ENCODE measurements at places on chromosomes 6 and 20. TPM values are rescaled to one million over a fixed set of nuclear protein-coding genes. Genes with fewer than 3 reads are reported as not detected.

NRN1 gene
- 7.4 TPM for total RNA-seq

DNA sequence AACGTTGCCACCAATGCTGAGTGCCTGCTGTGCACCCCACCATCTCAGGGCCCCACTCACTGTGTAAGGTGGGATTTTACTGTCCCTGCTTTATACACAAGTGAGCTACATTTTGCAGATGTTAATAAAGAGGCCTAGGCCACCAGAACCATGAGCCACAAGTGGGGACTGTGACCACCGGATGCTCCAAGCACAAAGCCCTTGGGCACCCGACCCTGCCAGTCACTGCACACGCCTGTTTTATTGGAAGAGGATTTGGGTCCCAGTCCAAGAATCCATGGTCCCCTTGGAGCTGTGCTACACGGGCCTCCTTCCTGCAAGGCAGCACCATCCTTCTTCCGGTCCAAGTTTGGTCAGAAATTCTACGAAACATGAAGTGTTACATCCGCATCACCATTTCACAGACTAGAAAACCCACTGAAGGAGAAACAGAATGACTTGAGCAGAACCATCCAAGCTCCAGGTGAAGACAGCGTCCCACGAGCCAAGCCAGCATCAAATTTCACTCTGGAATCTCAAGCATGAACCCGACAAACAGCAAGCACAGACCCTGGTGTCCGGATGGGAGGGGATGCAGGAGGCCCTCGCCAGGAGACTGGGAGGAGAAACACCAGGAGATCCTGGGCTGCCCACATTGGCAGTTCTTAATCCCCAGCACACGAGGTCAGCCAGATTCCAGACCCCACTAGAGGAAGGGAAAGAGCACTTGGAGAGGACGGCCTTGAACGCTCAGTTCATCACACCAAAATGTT, 226.9 kb downstream of the DLL1 start:
- no peak for DNase-seq

DNA sequence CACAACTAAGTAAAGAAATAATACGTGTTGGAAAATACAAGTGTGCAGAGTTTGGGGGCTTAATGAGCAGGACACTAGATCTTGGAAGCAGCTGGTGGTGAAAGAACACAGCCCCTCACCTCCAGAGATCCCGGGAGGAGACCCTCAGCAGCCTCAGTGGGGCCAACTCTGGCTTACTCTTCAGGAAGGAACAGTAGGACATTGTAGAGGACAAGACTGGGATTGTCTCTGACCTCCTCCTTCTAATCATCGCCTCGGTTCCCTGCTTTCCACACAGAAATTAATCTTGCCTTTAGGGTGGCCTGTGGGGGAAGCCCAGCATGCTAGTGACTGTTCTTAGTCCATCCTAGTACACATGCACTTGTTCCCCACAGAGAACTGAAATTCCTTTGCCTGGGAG, 130.7 kb downstream of the AKAP7 start:
- DNase-seq: no peak

DNA sequence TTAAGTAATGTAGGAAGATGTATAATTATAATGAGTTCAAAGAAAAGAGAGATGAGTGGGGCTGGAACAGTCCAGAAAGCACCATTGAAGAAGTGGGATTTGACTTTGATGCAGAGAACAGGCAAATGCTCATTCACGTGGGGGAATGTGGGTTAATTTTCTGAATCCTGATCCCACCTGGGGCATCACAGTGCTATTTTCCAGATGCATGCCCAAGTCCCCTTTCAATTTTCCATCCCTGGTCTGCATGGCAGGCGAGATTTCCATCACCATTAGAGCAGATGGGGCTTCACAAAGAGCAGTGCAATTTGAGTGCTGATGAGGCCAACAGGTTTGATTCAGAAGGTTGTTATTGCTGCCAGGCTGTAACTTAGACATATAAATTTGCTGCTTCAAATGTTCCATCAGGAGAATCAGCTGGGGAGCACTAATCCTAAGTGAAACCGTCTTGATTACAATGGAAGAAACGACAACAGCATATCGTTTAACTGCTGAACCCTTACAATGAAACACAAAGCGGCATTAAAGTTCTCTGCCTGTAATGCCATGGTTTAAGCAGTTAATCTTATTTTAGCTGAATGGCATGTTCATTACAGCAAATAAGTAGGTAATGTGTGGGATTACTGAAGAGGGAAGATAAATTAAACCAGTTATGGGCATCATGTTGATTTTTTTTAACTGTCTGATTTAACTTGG, 45.2 kb downstream of the OSTM1 start:
- no peak for DNase-seq

OR11A1 gene
- not detected for total RNA-seq

ELOVL2 gene
- total RNA-seq: 0.98 TPM

DNA sequence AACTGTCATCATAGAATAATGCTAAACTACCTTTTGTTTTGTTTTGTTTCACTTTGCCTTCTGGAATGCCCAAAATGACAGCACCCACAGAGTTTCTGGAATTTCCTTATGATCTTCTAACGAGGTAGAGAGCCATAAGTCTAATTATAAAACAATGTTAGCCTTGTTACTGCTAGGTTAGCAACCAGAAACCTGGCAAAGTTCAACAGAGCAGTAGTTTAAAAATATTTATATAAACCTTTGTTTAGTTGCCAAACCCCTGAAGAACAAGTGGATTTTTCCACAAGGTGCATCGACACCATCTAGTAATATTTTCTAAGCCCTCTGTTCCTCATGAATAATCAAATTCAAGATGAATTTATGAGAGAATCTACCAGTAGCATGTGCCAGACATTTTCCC, 27.6 kb upstream of the IPCEF1 start:
- DNase-seq: no peak

DNA sequence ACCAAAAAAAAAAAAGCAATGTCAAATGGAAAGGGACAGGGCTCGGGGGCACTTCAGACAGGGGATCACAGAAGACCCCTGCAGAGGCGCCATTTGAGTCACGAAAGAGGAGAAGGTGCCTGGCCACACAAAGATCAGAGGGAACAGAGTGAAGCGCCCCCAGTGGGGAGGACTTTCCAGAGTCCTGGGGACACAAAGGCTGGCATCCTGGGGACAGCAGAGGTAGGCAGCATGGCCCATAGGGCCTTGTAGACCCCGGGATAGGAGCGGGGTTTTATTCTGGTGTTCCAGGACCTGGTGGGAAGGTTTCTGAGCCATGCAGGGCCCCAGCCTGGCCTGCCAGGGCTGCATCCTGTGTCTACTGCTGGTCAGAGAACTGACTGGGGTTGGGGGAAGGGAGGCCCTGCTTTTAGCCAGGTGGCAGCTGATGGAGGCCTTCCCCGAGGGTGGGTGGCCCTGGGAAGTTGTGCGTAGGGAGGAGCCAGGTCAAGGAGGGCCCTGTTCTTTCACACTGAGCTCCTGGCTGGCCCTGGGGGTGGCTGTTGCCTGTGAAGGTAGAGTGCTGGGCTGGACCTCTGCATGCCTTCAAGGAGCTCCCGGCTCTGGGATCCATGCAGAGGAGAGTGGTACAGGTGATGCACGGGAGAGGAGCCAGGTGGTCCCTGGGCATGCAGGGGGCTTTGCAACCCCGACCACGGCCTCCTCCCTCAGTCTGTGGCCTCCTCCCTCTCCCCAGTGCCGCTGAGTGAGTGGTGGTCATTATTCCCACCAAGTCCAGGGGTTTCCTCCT, 117.9 kb downstream of the CDH4 start:
- DNase-seq: no peak

DNA sequence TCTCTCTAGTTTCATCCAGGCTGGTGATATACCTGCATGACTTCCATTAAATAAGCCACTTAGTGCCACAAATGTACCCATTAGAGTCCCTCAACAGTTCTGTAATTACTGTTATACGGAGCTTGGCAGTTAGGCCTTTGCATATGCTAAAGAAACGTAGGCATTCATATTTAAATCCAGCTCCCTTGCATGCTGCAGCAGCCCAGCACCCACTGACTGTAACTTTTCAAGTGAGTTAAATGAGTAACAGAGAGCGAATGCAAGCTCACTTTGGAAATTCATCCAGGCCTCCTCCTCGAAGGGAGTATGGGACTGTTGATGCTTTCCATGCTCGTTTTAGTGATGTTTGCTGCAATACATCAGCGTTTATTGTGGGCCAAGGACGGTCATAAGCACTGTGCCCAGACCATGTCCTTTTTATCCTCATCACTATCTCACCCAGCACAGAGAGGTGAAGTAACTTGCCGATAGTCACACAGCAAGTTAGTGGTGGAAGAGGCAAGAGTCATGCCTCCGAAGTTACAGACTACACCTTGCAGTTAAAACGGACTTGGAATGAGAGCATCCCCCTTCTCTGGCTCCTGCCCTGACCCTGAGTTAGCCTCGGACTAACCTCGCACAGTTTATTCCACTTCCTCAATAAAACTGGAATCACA, 179.4 kb upstream of the PDE10A start:
- no peak for DNase-seq

GRCh38 chr6:105786890-105787655, 299.1 kb upstream of the PRDM1 start:
- no peak for DNase-seq

GRCh38 chr20:51752343-51752951, 15.7 kb downstream of the ATP9A start:
- no peak for DNase-seq

GRCh38 chr6:3386374-3386857, 70.4 kb downstream of the SLC22A23 start:
- DNase-seq: no peak

DNA sequence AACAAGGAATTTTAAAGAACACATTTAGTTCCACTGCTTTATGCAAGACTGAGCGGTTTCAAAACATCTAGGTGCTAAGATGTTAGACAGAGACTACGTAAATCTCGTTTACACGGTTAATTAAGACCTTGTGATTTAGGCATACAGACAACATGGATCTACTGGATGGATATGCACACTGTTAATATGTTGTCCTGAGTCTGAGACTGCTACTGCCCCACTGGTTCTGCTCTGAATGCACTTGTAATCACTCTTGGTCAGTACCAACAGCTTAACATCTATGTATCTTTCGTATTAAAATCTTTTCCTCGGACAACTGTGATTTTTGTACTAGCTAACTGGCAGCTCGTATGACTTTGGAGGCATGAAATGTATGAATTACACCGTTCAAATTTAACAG, 3.1 kb downstream of the MAN1A1 start:
- DNase-seq: no peak

WFDC5 gene
- not detected for total RNA-seq

DNA sequence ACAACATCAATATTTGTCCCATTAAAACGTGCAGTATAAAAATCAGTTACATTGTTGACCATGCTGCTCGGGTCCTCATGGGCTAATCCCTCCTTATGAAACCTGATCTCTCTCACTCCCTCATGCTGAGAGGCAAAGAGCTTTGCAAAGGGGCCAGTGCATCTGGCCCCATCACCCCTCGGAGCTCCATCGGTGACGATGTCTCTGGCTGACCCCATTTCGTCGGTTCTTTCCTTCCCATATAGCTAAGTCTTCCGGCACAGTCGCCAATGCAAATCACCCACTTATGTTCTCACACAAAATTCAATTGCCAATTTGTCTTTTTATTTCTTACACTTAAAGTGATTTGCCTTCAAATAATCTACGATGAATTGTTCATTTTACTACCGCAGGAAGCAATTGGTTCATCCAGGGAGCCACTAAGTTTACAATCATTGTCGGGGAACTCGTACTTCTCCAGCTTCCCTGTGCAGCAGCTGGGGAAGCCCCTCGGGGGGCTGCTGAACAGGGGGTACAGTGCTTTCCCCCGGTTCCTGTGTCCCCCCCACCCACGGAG, 199.8 kb upstream of the CDH4 start:
- no peak for DNase-seq

- DNase-seq: peak; percentile 6
Measured at GRCh38 chr6:167764713-167765479, 61.8 kb upstream of the AFDN start.

CCM2L gene
- 6.0 TPM for total RNA-seq

GRCh38 chr6:149271348-149272340, 45.9 kb upstream of the TAB2 start:
- no peak for DNase-seq

DNA sequence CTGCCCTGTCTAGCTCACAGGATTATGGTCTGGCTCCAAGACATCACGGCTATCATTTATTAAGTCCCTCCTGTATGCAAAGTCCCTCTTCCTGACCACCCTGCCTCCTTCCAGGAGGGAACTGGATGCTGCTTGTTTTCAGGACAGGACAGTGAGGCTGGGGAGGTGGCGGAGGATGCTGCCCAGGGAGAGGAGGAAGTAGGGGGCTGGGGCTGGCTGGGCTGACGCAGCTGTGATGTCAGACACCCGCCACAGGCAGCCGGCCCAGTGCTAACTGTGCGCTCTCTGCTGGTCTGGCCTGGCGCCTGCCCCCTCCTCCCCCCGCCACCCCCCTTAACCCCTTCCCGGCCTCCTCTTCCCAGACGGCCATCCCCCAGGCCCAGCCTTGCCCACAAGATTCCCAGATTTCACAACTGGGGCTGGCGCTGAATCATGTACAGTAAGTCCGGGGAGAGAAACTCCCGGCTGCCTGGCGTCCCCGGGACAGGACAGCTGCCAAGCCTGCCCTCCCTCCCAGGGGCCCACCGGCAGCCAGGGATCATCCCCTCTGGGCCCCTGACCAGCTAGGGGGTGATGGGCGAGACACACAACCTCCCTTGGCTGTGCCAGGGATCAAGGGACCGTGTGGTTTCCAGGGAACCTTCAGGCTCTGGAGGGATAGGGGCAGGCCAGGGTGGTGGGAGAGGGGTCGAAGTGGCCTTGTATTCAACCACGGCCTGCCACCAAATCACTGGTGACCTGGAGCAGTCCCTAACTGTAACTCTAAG, 118.1 kb downstream of the CEBPB start:
- peak; percentile 97 for DNase-seq

MAS1 gene
- not detected for total RNA-seq

- peak; percentile 84 for DNase-seq
Measured at GRCh38 chr6:134295953-134296553, 21.9 kb downstream of the SGK1 start.

- no peak for DNase-seq
Measured at GRCh38 chr6:6230286-6230685, 90.2 kb downstream of the F13A1 start.

- DNase-seq: peak; percentile 78
Measured at GRCh38 chr6:160520043-160520904, 143.8 kb downstream of the LPA start.

DNA sequence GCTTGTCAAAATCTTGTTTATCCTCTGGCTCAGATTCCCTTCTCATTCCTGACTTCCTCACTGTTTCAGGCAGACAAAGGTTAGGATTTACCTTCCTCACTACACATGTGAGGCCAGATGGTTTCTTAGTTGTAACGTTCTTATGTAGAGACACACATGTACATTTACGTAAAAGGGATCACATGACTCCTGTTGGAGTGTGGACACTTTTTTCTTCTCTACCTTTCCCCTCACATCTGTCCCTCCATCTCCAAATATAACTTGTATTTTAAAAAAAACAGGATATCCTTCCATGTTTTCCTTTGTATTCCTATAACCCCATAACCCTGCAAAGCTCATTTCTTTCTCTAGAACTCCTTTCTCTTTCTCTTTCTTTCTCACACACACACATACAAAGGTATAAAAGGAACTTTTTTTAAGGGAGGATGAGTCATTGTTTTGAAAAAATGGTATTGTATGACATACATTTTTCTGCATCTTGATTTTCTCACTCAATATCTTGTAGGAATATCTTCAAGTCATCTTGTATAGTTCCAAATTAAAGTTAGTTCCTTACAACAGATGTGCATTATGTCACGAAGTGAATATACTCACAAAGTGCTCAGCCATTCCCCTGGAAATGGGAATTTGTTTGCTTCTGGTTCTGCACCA, 78.2 kb upstream of the SULF2 start:
- no peak for DNase-seq

GRCh38 chr20:61178551-61179071, 73.5 kb upstream of the CDH4 start:
- DNase-seq: no peak

Data from adrenal gland (tissue), 19 donors.